Prostate gland (tissue), 2 donors: ENCODE measurements at places on chromosomes 11 and 22.

DNA sequence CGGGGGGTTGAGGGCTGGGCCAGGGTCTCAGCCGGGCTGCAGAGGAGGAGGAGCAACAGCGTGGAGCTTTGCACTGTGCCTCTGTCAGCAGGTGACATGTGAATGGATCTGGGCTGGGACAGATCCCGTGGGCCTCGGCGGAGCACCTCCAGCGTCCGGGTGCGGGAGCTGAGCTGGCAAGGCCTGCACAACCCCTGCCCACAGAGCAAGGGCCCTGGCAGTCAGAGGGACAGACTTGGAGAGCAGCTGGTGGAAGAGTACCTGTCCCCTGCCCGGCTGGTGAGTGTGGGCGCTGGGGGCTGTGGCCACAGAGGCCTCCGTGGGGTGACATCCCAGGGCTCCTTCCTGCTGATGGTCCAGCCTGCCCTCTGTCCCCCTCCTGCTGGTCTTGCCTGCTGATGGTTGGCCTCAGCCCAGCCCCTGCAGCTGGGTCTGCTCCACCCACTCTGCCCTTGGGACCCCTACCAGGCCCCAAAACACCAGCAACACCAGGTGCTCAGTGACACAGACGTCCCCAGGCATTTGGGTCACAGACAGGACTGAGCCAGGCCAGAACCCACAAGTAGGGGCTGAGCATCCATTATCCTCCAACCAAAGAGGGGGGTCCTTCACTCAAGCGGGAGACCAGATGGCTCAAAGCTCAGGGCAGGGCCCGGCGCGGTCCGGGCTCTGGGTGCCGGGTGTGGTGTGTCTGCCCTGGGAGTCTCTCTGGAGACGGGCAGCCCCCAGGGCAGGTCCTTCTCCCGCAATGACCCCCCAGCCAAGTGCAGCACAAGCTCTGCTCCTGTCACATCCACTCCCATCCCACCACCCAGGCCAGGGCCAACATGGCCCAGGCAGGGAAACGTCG is 3.5 kb downstream of the LRRC56 start:
- H3K27ac ChIP-seq = no peak overlapping the region
- no peaks in the 10 kb centered on the region for H3K36me3 ChIP-seq
- DNase-seq = no peak
- H3K27me3 ChIP-seq = no peaks in the 10 kb centered on the region
- no peak overlapping the region for H3K4me3 ChIP-seq

DNA sequence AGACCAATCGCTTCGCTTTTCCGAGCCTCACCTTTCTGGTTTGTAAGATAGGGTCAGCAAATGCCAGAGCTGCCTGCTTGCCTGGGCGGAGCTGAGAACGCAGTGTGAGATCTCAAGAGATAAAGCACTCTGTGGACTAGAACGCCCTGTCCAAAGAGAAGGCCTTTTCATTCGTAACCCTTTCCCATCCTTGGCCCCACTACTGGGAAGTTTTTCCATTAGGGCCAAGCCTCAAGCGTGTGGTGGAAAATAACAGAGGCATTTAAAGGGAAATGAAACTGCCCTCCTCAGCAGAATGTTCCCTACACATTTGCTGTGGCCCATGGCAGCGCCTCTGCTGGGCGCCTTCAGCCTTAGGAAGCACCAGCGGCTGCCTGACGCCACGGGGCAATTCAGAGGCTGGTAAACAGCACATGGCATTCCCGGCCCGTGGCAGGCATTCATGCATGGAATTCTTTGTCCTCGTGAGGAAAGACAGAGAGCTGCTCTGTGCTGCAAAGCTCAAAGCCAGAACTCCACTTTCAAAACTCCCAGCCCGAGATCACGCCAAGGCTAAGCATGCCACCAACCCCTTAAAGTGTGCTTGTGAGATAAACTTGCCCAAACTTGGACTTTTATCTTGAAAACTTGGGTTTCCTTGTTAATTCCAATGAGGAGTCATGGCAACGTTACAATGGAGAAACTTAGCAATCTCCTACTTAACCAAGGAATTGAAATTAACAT is 38.1 kb downstream of the AHNAK start:
- H3K4me3 ChIP-seq = no peak overlapping the region
- H3K4me1 ChIP-seq = peaks cover 22% of the 10 kb centered on the region
- H3K27me3 ChIP-seq = no peaks in the 10 kb centered on the region
- peak overlapping the region; percentile 75 for H3K27ac ChIP-seq

DNA sequence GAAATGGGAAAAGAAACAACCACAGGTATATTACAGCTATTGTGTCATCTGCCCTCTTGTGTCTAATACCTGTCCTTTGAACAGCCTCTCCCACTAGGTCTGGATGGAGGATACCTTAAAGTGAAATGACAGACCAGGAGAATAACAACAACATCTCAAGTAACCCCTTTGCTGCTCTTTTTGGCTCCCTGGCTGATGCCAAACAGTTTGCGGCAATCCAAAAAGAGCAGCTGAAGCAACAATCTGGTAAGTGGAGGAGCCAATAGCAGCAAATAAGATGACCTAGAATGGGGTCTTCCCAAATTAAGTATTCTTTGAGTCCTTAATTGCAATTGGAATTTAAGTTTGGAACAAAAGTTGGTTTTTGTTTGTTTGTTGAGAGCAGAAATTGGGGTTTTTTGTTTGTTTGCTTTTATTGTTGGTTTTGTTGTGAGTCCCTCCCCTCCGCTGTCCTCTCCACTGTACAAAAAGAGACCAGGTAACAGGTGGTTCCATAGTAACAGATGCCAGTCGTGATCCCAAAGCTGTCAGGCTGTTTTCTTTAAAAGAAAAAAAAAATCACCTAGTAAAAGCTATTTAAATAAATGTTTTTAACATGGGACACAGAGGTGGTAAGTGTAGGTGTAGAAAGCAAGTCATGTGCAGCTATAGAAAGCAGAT is 5.7 kb downstream of the UBE4A start:
- no peak overlapping the region for H3K4me3 ChIP-seq
- peak overlapping the region; percentile 69 for H3K27ac ChIP-seq
- DNase-seq = no peak

DNA sequence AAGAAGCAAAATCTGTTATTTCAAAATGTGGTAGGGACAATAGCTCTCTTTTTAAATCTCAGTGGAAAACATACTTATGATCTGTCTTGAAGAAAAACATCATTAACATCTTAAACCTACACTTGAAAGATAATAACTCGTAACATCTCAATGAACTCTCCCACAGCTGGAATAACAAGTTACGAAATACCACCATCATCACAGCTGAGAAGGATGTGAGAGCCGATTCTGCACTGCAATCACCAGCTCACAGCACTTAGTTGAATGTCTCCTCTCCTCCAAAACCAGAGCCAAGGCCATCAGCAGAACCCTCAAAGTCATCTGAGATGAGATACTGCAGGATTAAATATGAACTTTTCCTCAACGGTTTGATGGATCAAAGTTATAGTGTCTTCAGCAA is 124.3 kb downstream of the ARHGAP20 start:
- H3K4me1 ChIP-seq = no peaks in the 10 kb centered on the region
- DNase-seq = no peak
- no peak overlapping the region for H3K4me3 ChIP-seq
- H3K27ac ChIP-seq = no peak overlapping the region
- no peaks in the 10 kb centered on the region for H3K36me3 ChIP-seq

DNA sequence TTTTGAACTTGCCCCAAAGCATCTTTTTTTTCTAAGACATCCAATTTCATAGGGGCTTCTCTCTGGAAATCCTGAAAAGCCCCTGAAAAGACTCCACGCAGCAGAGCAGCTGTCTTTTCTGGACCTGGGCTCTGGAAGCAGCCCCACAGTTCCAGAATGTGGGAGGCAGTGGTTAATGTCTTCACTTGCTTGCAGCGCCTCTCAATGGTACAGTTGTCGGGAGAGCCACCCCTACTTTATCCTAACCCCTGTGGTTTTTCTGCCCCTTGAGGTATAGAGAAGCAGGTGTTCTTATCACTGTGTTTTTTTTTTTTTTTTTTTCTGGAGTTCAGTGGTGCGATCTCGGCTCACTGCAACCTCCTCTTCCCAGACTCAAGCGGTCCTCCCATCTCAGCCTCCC is 83.4 kb upstream of the SORL1-AS1 start:
- H3K36me3 ChIP-seq = no peaks in the 10 kb centered on the region
- H3K4me1 ChIP-seq = peaks cover 3% of the 10 kb centered on the region
- no peak for DNase-seq
- no peaks in the 10 kb centered on the region for H3K27me3 ChIP-seq
- H3K4me3 ChIP-seq = no peak overlapping the region
- H3K27ac ChIP-seq = no peak overlapping the region

- no peak overlapping the region for H3K27ac ChIP-seq
- no peak overlapping the region for H3K4me3 ChIP-seq
- no peak for DNase-seq
Measured at GRCh38 chr11:96303064-96303463, 39.9 kb downstream of the MAML2 start.

GRCh38 chr11:84292006-84292405 is 1005.8 kb upstream of the CCDC90B start:
- H3K4me1 ChIP-seq = no peaks in the 10 kb centered on the region
- H3K27ac ChIP-seq = no peak overlapping the region
- no peak for DNase-seq
- no peak overlapping the region for H3K4me3 ChIP-seq

- H3K27ac ChIP-seq = no peak overlapping the region
- no peak for DNase-seq
- H3K4me3 ChIP-seq = no peak overlapping the region
- no peaks in the 10 kb centered on the region for H3K4me1 ChIP-seq
Measured at GRCh38 chr11:15371533-15371932, 256.8 kb downstream of the INSC start.
